GM04504 (cell line): ENCODE measurements at places on chromosomes 6 and 20.

DNA sequence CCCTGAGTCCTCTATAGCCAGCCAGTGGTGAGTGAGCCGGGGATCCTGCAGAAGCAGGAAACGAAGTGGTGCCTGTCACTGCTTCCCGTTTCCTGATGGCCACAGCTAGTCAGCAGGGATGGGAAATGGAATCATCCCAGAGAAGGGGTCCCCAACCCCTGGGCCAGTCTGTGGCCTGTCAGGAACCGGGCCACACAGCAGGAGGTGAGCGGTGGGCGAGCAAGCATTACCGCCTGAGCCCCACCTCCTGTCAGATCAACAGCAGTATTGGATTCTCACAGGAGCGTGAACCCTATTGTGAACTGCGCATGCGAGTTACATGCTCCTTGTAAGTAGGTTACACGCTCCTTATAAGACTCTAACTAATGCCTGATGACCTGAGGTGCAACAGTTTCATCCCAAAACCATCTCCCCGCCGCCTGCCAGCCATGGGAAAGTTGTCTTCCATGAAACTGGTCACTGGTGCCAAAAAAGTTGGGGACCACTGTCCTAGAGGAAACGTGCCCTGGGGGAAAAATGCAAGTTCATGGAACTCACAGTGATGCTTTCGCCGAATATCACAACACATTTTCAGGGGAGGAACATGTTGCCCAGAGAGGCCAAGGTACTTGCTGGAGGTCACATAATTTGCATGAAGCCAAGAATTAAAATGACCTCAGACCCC, 113.8 kb downstream of the JPH2 start:
- DNase-seq = no peak

DNA sequence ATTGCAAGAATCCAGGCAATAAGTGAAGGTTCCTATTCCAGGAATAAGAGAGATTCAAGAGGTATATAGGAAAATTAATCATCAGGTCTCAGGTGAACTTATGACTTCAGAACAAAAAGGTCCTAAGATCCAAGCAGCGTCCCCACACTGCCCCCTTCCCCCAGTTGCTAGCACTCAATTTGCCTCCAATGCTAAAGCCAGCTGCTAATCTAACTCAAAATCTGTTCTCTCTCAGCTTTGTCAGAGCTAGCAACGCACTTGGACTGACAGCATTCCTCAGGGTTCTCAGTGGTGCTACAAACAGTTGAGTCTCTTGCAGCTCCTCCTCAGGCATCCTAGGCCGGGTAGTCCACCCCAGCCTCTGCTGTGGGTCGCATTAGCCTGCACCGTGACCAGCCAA, 148.3 kb downstream of the RFX6 start:
- DNase-seq = no peak

GRCh38 chr20:63456429-63457284, 15.8 kb downstream of the KCNQ2 start:
- DNase-seq = no peak

- no peak for DNase-seq
Observed at GRCh38 chr6:24107294-24107693, 18.7 kb upstream of the NRSN1 start.

- peak; percentile 79 for DNase-seq
Observed at GRCh38 chr6:155528982-155529453, 73.4 kb upstream of the NOX3 start.
